ENCODE measurements at places on chromosomes 12 and 14.

DNA sequence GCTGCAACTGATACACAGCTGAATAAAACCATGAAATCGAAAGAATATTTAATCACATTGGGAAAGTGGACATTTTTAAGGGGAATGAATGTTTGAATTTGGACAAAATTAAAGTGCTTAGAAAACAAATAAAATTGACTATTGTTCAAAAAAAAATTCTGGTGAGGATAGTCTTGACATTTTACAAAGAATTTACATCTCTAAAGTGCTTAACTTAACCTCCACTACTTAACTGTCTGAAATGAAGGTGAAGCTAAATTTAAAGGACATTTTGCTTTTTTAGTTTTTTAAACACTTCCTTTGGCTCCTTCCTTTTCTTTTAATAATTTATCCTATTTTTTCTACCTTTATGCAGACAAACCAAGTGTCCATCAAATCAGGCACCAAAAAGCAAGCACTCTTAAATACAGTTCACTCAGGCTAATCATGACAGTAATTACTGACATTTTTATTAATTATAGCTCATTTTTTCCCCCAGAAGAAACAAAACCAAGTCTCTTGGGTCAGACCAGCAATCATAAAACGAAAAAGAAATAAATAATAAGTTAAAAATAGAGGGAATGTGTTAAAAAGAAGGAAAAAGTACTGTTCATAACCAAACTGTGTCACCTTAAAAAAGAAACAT is 5.7 kb upstream of the CCND2 start:
- DNase-seq, result no peak

DNA sequence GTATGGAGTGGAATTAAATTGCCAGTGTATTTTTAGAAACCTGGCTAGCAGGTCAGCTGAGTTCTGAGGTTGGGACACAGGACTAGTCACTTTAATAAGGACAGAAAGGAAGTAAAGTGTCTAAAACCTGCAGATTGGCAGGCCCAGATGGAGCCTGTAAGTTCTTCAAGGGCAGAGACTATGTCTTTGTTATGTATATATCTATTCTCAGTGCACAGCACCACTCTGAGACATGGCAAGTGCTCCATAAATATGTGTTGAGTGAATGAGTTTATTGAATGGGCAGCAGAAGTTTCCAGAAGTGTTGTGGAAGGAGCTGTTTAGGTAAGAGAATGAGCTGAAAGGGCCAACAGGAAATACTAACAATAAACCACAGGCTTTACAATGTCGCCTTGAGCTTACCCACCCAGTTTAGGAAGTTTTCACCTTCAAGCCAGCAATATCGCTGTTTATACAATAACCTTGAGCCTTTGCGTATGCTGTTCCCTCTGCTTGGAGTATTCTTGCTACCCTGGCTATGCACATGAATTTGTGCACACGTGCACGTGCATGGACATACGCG is 109.5 kb upstream of the TMPO start:
- no peak for DNase-seq

GRCh38 chr14:61184112-61184511 is 97.0 kb downstream of the TMEM30B start:
- DNase-seq, result peak; percentile 70

DNA sequence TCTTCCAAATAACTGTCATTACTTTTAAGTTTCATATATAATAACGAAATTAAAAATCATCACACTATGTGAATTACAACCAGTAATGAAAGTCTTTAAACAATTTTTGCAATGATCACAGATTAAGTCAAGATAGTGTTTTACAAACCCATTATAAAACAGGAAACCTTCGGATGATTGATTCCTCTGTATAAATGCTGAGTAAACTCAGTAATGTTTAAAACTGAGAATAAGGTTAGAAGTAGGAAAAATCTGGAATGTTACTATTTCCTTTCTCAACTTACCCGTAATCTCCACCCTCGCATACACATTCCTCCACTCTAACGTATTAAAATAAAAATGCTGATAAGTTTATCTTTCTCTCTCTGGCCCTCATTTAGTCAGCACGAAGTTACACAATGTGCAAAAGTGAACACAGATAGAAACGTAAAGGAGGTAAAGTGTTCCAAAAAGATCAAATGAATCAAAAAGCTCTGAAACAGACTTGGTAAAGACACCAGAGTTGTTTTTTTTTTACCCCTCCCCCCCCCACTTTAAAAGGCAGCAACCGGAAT is 1.6 kb downstream of the ZFC3H1 start:
- DNase-seq, result no peak

DNA sequence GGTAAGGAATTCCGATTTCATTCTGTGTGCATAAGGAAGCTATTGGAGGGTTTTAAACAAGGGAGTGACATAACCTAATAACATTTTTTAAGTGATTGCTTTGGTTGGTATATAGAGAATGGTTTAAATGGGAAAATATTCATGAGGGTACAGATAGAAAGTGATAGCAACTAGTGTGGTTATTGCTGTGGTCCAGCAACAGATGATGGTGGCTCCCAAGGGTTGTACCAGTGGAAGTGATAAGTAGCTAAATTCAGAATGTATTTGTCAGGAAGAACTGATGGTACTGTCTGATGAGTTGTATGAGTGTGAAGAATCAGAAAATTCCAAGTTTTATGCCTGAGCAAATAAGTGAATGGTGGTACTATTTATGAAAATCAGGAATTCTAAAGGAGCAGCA is 2.6 kb upstream of the CNOT2 start:
- DNase-seq, result no peak

GRCh38 chr14:105093038-105093430 is 27.8 kb upstream of the GPR132 start:
- no peak for DNase-seq

DNA sequence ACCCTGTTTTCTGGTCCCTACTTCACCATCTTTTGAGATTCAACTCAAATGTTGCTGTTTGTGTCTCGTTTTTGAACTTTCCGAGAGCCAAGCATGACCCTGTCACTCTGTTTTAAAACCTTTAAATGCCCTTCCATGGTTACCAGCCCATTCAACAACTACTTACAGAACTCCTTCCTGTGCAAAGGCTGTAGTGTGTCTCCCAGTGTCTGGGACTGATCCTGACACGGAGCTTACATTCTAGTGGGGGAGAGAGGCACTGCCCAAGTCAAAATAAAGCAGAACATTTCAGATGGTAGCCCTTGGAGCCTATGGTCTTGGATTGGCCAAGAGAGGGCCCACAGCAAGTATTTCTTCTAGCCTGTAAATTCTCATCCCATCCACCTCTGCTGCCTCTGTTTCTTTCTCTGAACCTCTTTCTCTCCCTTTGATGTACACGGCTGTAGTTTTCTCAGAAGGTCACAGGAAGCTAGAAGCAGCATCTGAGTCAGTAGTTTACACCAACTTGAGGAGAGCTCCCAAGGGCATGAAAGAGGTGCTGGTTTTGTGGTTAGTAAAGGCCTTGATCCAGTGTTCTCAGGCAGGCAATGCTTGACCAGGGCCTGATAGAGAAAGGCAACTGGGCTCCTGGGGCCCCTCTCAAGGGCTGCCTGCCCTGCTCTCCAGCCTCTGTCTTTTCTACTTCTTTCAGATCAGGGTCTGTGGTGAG is 42.3 kb upstream of the SLC24A4 start:
- no peak for DNase-seq

- no peak for DNase-seq
Measured at GRCh38 chr14:96042248-96042930, 3.2 kb downstream of the C14orf132 start.

- DNase-seq, result no peak
Measured at GRCh38 chr12:1800401-1801302, 19.7 kb upstream of the LRTM2 start.

GRCh38 chr14:35140718-35141581 is 18.6 kb downstream of the PRORP start:
- no peak for DNase-seq

- DNase-seq, result no peak
Measured at GRCh38 chr12:1838205-1838993, 18.0 kb downstream of the LRTM2 start.

DNA sequence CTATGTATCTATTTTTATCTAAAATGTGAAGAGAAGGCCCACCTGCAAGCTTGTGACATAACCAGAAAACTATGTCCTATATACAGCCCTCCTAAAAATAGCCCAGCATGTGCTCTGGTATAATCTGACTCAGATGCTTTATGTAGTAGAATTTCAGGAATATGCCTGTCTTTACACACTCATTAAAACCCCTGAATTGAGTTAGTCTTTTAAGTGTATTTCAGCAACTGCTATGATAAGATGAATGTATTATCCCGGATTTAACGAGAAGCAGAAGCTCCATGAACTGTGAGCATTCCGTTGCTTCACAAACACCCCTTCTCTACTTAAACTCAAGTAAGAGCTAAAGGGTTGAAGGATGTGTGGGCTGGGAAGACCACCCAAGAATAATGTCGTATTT is 89.9 kb upstream of the PRICKLE1 start:
- DNase-seq, result peak; percentile 31

GRCh38 chr12:11510671-11511070 is 115.3 kb upstream of the PRB2 start:
- DNase-seq, result no peak

GRCh38 chr14:74437496-74438053 is 11.6 kb upstream of the SYNDIG1L start:
- no peak for DNase-seq

GRCh38 chr12:68109001-68109400 is 50.5 kb downstream of the IFNG start:
- DNase-seq, result no peak

DNA sequence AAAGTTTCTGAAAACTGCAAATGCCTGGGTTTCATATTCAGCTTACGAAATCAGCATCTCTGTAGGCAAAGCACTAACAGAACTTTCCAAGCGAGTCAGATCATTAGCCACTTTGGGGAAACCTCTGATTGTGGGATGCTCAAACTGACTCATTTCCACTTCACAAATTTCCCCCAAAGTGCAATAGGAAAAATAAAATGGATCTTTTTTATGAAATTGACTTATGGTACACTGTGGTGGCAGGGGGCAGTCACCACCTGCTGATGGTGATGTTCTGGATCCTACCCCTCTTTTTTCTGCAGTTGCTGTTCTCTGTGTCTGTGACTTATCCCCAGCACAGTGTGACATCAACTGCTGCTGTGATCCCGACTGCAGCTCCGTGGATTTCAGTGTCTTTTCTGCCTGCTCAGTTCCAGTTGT is 5.6 kb downstream of the TCTN1 start:
- DNase-seq, result no peak
